ENCODE measurements at places on chromosomes 2 and 18.

- DNase-seq, result no peak
Observed at GRCh38 chr18:40210696-40211095, 1744.3 kb upstream of the PIK3C3 start.

- DNase-seq, result no peak
Observed at GRCh38 chr2:37342591-37343220, 1.7 kb upstream of the QPCT start.

DNA sequence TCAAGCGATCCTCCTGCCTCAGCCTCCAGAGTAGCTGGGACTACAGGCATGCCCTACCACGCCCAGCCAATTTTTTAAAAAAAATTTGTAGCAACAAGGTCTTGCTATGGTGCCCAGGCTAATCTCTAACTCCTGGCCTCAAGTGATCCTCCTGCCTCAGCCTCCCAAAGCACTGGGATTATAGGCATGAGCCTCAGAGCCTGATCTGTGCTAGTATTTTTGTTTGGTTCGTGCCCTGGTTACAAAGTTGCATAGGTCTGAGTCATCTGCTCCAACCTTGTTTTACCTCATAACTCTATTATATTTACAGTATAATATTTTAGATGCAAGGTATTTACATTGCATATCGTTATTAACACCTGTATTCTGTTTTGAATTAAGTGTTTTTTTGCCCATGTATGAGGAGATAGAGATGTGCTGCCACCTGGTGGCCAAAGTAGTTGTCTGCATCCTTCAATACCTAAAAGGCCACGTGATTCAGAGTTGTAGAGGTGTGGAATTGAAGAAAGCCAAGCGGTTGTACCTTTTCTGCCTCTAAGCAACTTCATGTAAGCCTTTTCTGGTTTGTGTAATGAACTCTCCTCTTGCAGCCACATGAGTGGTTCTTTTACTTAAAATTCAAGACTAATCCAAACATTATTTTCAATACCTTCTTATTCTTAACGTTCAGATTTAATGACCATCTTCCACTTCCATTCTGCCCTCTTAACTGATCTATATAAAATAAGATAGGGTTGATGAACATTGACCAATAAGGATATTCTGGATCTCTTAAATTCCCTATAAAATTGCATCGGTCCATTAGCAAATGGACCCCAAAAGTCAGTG lies 19.9 kb upstream of the CABYR start:
- peak; percentile 73 for DNase-seq

GRCh38 chr2:55419233-55419678 lies 400 bp downstream of the CCDC88A start:
- no peak for DNase-seq

DNA sequence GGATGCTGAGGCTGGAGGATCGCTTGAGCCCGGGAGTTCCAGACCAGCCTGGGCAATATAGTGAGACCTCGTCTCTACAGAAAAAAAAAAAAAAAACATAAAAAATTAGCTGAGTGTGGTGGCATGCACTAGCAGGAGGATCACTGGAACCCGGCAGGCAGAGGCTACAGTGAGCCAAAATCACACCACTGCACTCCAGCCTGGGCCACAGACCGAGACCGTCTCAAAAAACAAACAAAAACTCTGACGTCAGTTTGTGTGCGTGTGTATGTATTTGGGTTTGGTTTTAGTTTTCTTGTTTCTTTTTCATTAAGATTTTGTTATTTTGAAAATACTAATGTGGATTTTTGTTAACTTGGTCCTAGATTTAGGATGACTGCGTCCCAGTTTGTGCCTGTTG lies 19.0 kb downstream of the CEP68 start:
- no peak for DNase-seq

DNA sequence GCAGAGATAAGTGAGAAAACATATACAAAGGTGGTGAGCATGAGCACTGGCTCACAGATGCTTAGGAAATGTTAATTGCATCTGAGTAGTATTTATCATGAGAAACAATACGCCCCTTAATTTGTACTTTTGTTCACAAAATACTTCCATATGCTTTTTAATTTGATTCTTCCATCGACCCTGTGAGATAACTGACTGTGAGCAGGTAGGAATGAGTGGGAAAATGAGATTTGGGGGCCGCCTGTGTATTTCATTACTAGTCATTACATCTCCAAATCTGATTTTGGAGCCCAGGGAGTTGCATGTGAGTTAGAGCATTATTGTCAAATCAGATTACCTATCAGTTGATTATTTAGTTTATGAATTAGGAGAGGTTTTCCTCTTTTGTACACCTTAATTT lies 36.7 kb upstream of the NPC1 start:
- no peak for DNase-seq

- DNase-seq, result no peak
Observed at GRCh38 chr2:2039826-2040225, 291.2 kb downstream of the MYT1L start.

GRCh38 chr2:27145682-27146081 lies 3.1 kb upstream of the TCF23 start:
- no peak for DNase-seq

DNA sequence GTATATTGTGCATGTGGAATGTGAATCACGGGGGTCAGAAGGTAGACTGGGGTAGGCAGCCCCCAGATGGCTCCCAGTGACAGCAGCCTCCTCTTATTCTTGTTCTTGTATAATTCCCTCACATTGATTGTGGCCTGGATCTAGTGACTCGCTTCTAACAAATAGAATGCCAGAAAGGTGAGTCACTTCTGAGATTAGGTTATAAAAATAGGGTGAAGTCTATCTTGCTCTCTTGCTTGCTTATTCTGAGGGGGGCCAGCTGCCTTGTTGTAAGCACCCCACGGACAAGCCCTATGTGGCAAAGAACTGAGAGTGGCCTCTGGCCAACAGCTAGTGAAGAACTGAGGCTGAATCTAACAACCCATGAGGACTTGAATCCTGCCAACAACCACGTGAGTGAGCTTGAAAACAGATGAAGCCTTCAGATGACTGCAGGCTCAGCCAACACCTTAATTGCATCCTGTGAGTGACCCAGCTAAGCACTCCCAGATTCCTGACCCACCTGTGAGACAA lies 15.6 kb upstream of the RMND5A start:
- DNase-seq, result no peak

DNA sequence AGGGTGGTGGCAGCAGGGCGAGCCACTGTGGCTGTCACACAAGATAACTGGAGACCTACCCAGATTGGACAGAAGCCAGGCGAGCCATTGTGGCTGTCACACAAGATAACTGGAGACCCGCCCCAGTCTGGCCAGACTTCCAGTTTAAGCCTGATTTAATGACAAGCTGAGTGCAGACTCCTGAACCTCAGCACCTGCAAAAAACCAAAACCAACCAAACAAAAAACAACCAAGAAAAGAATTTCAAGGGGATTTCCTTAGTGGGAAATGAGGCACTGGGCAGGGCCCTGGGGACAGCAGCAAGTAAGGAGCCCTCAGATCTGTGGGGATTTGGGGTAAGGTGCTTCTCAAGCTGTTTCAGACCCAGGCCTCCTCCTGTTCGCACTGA lies 95.2 kb upstream of the BOD1L2 start:
- DNase-seq, result no peak

DNA sequence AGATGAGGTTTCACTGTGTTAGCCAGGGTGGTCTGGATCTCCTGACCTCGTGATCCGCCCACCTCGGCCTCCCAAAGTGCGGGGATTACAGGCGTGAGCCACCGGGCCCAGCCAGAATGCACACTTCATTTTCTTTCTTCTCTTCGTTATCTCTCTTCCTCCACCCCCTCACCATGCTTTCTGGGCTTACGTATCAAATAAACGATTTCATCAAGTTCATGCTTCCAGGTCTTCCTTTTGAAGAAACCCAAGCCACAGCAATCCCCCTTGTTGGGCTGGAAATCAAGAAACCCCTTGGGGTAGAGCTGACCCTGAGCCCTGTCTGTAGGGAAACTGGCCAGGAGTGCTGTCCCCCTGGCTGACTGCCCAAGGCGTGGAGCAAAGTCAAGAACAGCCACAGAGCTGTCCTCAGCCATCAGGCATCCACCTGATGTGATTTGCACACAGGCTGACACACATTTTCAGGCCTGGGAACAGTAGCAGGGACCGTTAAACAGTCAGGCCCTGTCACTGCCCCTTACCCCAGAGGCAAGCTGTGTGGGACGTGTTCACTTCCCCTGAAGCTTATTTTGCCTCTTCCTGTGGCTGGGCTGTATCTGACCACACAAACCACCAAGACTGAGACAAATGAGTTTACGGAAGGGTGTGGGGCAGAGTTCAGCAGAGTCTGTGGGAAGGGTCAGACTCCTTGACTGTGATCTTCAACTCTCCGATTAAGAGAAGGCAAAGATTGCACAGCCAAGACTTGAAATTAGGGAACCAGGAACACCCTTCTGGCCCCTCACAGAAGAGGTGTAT lies 15.1 kb upstream of the NMUR1 start:
- no peak for DNase-seq

DNA sequence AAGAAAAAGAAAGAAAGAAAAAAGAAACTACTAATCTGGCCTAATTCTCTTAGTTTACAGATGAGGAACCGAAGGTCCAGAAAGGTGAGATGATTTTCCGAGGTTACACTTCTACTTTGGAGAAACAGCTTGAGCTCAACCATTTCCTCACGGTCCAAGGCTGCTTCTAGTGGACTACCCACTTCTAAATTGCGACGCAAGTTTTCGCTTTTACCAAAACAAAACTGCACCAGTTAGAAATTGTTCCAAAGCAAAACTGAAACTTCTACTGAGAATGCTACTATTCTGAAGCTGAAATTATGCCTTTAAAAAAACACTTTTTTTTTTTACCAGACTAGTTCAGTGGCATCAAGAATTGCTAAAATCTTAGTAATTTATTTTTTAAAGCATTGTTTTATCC lies 101.6 kb downstream of the INO80D start:
- DNase-seq, result no peak

DNA sequence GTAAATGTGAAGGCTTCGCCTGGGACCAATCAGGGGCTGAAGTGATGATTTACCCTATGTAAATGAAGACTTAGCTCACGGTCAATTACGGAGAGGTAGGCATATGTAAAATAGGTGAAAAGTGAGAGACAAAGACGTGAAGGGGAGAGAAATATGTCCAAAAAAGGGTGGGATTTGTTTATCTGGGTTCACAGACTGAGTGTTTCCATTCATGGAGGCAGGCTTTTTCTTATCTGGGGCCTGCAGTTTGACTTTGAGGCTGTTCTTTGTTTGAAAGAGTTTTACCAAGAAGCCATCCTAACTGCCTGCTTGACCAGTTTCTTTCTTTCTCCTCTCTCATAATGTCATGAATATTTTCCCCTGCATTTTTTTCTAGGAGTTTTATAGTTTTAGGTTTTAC lies 202.7 kb downstream of the NYAP2 start:
- no peak for DNase-seq

GRCh38 chr2:185857691-185858090 lies 119.1 kb downstream of the FSIP2 start:
- DNase-seq, result no peak

DNA sequence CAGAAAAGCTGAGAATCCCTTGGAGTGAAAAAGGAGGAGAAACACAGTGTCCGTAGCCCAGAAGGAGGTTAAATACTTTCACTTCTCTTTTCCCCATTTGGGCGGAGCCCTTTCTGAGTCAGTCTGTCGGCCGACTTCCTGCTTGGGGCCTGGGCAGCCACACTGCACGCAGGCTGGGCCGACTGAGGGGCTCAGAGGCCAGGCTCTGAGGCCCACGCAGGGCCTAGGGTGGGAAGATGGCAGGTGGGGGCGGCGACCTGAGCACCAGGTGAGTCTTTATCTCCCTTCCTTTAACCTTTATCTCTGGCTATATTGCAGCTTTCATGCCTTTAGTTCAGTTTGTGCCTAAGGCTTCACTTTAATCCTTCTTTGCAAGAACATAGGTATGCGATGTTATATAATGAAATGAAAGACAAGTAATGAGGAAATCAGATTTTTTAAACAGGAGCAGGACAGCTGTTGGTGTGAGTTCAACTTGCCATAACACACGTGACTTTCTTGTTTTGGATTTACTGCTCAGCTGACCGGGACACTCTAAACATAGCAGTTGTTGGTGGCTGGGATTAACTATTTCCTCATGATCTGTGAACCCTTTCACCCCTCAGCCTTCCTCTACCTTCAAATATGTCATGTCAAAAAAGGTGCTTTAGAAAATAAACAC lies at the start of gene SP100:
Gene SP100, plus strand, starts transcription at position 141 of the 661 bp plus-strand sequence. Its CDS starts 96 bp downstream, at position 237.
- DNase-seq, result peak; percentile 44

- no peak for DNase-seq
Observed at GRCh38 chr2:17271416-17271815, 246.8 kb downstream of the RAD51AP2 start.

GRCh38 chr2:232593982-232594381 lies 39.4 kb upstream of the EFHD1 start:
- no peak for DNase-seq

DNA sequence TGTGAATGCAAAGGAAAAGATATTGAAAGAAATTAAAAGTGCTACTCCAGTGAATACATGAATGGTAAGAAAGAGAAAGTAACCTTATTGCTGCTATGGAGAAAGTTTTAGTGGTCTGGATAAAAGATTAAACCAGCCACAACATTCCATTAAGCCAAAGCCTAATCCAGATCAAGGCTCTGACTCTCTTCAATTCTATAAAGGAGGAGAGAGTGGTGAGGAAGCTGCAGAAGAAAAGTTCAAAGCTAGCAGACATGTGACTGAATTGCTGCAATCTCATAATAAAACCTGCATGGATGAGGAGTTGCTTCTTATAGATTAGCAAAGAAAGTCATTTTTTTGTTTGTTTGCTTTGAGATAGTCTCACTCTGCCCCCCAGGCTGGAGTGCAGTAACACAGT lies 130.2 kb downstream of the DNAH6 start:
- DNase-seq, result no peak

GRCh38 chr2:134244086-134244485 lies 9.8 kb upstream of the MGAT5 start:
- DNase-seq, result no peak

GRCh38 chr2:212794471-212794870 lies 255.9 kb upstream of the ERBB4 start:
- no peak for DNase-seq

- peak; percentile 66 for DNase-seq
Observed at GRCh38 chr2:6957910-6958615, 40.9 kb downstream of the RNF144A start.

- DNase-seq, result no peak
Observed at GRCh38 chr18:70462078-70462439, 173.2 kb downstream of the SOCS6 start.

- DNase-seq, result no peak
Observed at GRCh38 chr18:62280786-62281185, 44.3 kb upstream of the TNFRSF11A start.

- DNase-seq, result no peak
Observed at GRCh38 chr2:221203125-221203524, 369.0 kb downstream of the EPHA4 start.

DNA sequence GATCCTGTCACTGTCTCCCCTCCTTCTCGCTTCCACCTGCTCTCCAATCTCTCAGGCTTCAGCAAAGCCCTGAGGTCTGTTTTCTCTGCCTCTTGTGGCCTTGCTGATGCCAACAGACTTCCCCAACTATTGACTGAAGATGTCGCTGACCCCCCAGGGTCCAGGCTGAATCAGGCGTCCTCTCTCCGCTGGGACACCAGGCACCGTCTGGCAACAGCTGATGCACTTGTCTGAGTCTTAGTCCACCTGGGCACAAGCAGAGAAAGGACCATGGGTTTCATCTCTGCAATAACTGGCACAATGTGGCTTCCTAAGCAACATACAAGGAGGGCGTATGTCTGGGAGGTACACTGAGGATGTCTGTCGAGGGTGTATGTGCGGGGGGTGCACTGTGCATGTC lies 248.7 kb upstream of the MYT1L start:
- DNase-seq, result no peak

GRCh38 chr18:6876641-6877041 lies 147.1 kb downstream of the ARHGAP28 start:
- DNase-seq, result no peak
